ENCODE measurements at places on chromosomes 12 and 14.

DNA sequence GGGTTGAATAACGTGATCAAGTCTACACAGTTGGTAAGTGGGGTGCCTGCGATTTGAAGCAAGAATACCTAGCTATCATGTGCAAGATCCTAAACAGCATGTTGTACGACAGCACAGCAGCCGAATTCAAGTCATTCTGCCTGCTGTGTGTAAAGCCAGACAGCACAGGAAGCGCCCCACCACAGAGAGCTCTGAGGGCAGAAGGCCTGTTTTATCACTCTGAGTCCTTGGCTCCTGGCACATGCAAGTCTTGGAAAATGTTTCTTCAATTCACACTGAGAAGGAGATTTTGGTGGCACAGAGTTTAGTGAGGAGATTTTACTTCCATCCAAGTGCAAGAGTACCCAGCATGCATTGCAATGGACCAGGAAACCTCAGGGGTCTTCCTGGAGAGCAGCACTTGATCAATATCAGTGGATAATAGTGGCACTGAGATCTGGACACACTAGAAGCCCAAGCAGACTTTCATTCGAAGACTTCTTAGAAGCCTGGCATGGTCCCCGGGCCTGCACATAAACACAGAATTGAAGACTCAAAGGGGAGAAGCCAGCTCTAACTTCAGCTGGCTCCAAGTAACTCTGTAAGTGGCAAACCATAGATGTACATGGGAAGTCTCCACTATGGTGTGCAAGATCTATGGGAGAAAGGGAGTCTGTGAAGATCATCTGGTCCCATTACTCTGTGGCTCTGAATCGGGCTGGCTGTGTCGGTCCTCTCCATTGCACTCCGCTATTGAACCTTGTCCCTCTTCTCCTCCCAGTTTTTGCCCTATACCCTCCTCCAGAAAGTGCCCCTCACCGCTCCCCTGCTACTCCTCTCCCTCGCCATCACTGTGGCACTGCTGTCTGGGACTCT lies 1.5 kb upstream of the KRT1 start:
- DNase-seq: peak; percentile 6

- DNase-seq: no peak
Measured at GRCh38 chr12:122891661-122892525, 4.0 kb downstream of the VPS37B start.

- DNase-seq: no peak
Measured at GRCh38 chr12:75892731-75893408, 138.7 kb downstream of the PHLDA1 start.

GRCh38 chr12:111428081-111428727 lies 22.5 kb downstream of the SH2B3 start:
- no peak for DNase-seq

DNA sequence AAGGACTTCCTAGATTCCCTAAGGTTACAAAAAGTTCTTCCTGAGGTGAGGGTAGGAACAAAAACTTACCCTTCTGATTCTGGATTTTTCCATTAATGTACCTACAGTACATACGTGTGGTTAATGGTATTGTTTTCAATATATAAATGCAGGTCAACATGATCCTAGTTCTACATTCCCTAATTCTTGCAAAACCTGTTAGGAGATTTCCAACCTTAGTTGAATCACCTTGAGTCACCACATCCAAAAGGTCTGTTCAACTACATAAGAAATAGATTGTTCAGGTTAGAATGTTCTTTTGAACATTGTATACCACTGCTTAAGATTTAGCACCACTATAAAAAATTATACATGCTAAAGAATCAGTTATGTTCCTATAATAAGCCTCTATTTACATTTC lies 118.9 kb downstream of the GARIN6 start:
- no peak for DNase-seq

DNA sequence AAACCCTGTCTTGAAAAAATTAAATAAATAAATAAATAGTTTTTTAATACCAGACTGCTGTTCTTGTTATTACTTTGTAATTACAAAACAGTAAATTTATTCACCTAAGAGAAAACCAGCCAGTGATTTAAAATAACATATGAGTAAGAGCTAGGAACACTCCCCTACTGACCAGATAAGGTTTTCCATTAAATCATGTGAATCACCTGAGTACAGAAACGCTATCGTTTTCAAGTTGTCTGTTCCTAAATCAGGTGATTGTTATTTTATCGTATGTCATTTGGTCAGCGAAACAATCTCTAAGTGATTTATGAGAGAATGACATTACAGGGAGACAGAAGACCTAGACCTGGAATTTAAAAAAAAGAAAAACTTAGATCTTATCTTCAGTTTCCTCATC lies 47.3 kb downstream of the RPS29 start:
- no peak for DNase-seq

DNA sequence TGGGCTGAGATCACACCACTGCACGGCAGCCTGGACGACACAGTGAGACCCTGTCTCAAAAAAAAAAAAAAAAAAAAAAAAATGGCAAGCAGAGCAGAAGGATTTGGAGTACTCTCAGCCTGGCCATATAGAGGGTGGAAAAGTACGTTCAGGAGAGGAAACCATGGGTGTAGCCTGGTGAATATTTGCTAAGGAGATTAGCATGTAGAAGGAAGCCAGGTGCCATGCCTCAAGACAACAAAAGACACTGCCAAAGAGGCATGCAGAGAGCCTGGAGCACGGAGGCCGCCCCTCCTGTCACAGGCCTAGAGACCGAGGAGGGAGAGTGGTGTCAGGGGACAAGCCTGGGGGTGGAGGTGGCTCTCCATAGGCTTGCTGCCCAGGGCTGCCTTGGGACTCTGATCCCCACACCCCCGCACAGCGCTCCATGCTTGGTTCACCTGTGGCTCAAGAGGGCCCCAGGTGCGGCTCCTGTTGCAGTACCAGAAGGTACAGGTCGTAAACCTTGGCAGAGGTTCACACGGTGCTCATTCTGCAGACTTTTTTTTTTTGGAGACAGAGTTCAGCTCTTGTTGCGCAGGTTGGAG lies 27.9 kb upstream of the DEGS2 start:
- DNase-seq: no peak

DNA sequence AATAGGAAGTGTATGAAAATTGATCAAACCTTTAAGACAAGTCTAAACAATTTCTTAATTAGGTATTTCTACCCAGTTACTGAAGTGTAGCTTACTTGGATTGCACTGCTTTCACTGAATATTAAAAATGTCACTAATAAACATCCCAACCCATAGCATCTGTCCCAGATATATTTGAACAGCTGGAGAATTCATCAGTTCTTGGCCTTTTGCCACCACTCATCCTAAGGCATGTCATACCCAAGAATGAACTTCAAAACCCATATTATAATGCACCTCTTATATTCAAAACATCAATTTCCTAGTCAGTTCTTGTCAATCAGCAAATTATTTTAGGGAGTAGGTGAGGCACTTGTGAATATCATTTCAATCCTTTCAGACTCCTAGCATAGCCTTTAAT lies 392.3 kb downstream of the PAWR start:
- DNase-seq: no peak

Measured in activated CD4-positive, alpha-beta T cell treated with anti-CD3 and anti-CD28 coated beads, Interleukin-2, amount 50 U/mL, for 4 hours (primary cell).